ENCODE measurements at places on chromosomes 12 and 14.

DNA sequence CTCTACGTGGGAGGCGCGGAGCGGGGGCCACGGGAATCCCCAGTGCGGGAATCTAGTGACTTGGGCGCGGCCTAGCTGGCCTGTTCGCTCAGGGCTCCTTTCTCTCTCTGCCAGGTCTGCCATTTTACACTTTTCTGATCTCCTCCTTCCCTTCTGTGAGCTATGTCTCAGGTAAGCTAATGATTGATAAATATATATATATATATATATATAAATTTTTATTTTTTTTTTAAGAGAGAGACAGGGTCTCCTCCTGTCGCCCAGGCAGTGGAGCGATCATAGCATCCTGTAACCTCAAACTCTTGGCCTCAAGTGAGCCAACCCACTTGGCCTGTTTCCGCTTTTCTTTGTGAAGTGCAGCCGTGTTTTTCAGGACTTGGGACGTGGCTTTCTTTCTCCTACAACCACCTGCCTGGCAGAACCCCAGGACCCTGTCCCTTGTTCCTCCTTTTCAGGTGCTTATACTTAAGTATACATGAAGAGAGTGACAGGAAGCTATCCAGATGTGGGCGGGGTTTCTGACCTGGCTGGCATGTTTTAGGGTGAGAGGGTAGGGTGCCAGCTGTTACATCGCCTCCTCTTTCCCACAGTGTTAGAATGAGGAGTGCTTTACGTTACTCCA is 547 bp downstream of the ZNF140 start:
- no peak for DNase-seq

- no peak for DNase-seq
These were observed 493.6 kb downstream of the PCNX1 start for GRCh38 chr14:71400871-71401321.

- no peak for DNase-seq
These were observed 152.3 kb upstream of the C14orf180 start for GRCh38 chr14:104427131-104427851.

GRCh38 chr12:30111719-30112118 is 328.0 kb upstream of the TMTC1 start:
- no peak for DNase-seq

GRCh38 chr14:103743691-103744090 is 28.1 kb downstream of the ZFYVE21 start:
- DNase-seq: no peak

- no peak for DNase-seq
These were observed 267.7 kb downstream of the RASSF9 start for GRCh38 chr12:85568395-85569103.

- no peak for DNase-seq
These were observed 134.8 kb upstream of the VRK1 start for GRCh38 chr14:96662116-96662970.

DNA sequence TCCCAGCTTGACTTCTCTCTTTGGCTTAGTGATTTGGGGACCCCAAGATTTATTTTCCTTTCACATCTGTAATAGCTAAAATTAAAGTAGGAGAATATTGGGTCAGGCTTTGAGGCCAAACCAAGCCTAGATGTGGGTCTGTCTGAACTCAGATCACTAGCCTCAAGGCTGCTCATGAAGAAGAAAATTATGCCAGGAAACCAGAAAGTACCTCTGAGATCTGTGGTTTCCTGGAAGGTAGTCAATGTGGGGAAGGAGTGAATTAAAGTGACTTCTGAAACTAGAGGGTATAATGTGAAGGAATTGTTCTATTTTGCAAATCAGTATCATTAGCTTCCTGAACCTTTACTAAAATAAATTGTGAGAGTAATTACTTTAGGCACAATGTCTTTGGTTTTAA is 13.4 kb upstream of the CLEC12A start:
- no peak for DNase-seq

- no peak for DNase-seq
These were observed 119.6 kb upstream of the PTPRB start for GRCh38 chr12:70756791-70757190.

DNA sequence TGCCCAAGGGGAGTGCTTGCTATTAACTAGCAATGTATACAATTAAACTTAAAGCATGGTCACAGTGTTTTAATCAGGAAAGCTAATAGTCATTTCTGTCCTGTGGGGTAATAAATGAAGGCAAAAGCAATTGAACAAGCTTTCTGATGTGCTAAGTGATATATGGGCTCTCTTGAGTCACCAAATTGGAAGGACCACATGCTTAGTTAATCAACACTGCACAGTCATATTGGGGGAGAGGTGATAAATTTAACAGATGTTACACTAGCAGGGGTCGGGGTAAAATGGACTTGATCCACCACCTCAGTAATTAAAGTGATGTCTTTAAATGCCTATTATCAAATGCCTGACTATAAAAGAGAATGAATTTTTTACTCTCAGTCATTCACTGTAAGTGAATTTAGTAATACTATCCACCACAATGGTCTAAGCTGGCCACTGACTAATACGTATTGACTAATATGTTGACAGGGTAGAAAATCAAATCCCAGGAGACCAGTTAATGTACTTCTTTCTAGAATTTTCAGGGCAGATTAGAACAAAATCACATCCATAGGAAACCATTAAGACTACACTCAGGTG is 736.3 kb downstream of the RPS29 start:
- no peak for DNase-seq

DNA sequence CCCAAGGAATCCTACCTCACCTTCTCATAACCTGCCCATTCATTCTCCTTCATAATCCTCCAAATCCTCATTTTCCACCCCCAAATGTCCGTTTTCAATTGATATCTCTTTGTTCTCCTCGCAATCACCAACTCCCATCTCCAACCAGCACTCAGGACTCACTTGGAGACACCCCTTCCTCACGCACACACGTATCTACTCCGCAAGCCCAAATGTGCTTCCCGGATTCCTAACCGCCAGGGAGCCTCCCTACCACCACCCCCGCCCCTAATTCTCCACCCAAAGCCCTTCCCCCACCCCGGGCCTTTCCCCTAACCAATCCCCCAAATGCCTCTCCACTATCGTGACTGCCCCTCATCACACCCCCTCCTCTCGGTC is 304 bp downstream of the KCTD10 start:
- DNase-seq: no peak
